ENCODE measurements at places on chromosomes 6 and 20.

DNA sequence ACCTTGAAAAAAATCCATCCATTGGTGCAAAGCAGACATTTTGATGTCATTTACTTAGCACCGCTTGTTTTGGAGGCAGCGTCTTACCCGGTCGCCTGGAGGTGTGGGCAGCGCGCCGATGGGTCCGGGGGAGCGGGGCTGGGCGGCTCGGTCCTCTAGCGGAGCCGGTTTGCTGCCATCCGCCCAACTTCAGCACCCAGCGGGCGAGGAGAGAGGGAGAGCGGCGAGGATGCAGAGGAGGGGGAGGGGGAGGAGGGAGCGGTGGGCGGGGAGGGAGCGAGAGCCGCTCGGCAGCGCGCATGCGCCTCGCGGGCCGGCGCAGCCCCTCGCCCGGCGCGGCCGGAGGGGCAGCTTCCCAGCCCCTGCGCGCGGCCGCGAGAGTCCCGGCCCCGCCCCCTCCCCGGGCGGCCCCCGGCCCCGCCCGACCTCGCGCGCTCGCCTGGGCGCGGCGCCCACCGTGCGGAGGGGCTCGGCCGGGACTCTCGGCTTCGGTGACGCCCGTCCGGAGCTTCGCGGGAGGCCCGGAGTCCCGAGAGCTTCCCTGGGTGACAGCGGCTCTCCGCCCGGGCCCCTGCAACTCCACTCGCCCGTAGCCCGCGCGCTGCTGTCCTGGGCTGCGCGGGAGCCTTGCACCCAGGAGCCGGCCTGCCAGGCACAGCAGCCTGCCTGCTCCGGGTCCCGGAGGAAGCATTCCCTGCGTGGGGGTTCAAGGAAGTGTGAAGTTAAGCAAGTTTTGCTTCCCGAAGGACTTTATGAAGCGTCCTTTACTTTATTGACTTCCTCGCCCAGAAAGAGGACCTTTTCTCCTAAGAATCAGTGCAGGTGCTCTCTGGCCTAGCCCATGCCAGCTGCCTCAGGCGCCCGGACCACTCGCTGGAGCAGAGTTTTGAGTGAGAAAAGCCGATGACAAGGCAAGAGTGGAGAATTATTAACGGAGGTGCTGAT is at the start of gene RGS17:
TSS of gene RGS17 (minus strand) at position 246 of the 945 bp plus-strand sequence. CDS start 87,264 bp downstream, outside the sequence.
- DNase-seq, result peak; percentile 72

- peak; percentile 74 for DNase-seq
Measured at GRCh38 chr20:50085481-50086365, 27.2 kb downstream of the UBE2V1 start.

GRCh38 chr6:74289884-74290283 is 593.9 kb downstream of the CD109 start:
- DNase-seq, result no peak

DNA sequence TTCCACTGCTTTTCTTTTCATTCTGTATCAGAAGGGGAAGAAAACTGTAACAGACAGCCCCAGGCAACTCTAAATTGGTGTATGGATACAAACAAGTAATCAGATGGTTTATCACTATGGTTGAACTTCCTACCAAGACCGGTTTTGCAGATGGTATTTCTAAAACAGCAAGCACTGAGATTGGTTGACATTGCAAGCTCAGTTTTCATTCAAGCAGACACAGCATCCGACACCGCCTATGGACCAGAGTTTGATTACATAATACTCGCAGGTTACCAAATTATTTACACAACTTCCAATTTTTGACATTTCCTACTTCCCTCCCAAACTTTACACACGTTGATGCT is 209.9 kb downstream of the ALDH8A1 start:
- no peak for DNase-seq

DNA sequence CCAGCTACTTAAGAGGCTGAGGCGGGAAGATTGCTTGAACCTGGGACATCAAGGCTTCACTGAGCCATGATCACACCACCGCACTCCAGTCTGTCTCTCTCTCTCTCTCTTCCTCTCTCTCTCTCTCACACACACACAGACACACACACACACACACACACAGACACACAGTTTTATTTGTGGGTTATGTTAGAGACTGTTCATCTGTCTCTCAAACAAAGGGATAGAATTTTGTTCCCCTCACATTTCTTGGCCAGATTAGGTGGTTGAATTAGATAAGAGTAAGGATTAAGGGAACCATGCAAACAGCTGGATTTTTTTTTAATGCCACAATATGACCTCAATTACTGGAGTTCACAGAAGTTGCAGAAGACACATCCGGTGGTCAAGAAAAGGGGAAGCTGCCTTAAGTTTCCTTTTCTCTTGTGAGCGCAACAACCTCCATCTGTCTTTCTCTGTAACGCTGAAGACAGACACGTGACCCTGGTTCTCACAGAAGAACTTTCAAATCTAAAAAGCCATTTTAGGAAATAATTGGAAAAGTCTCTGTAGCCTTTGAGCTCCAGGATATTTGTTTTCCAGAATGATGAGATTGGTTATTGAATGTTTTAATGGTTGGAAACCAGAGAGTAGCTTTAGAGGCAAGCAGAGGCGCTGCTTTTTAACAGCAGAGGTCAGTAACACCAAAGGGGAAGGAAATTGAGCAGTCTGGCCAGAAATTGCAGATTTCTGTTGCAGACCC is 32.9 kb upstream of the LGSN start:
- peak; percentile 73 for DNase-seq

GRCh38 chr6:24859132-24859531 is 60.4 kb upstream of the ARMH2 start:
- DNase-seq, result no peak
